ENCODE measurements at places on chromosomes 6 and 20.
A peak's percentile ranks its signal among the peaks of the same experiment; 100 is the strongest.

DNA sequence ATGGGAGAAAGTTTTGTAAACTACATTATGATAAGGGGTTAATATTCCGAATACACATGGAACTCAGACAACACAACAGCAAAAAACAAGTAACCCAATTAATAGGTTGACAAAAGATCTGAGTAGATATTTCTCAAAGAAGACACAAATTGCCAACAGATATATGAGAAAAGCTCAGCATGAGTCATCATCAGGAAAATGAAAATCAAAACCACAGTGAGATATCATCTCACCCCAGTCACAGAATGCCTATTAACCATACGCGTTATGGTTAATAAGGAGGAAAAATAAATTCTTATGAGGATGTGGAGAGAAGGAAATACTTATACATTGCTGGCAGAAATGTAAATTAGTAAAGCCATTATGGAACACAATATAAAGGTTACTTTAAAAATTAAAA lies 695.0 kb downstream of the COL12A1 start:
- no peak for DNase-seq

- no peak for DNase-seq
Observed at GRCh38 chr20:36181934-36182603, 27.5 kb downstream of the EPB41L1 start.

- DNase-seq: no peak
Observed at GRCh38 chr6:29099190-29099589, at the start of gene OR2J1. TSS of gene OR2J1 (plus strand) at chr6:29099490. CDS start at chr6:29100943, 1,453 bp downstream.

GRCh38 chr6:108694816-108695215 lies 134.1 kb downstream of the FOXO3 start:
- DNase-seq: no peak

DNA sequence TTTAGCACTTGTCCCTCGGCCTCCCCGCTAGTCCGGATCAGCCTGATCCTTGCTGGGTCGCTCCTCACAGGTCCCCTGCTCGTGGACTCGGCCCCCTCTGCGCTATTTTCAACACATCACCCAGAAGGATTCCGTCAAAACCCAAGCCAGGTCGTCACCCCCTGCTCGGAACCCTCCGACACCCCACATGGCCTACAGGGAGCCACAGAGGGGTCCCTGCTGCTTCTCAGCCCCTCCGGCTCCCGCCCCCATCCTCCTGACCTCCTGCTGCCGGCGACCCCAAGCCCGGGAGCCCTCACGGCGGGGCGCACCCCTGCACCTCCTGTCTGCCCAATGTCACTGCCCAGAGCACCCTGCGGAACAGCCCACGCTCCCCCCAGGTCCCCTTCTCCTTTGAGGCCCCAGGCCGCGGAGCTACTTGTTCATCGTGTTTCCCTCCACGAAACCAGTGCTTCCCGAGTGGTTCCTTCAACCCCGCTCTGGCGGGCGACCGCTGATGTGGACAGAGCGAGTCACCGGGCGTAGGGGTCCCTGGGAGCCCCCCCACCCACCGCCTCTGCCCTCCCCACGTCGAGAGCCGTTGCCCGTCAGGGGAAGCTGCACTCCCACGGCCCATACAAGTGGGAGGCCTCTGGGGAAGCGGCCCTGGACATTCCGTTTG lies 638 bp upstream of the MYL9 start:
- DNase-seq: no peak

GRCh38 chr6:36519352-36519751 lies 27.9 kb downstream of the STK38 start:
- no peak for DNase-seq

DNA sequence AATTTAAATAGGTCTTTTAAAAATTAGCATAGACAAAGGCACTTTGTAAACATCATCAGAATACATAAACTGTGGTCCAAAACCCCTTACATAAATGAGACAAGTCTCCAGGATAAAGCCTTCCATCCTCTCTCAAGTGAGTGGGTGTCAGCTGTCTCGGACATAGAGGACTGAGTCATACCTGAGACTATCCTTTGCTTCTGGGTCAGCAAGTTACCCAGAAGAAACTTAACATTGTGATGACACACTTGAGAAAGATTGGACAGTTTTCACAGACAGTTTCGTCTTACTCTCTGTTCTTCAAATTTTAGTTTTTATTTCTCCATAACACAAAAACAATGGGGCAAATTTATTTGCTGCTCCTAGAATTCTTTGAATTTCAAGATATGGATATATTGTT lies 838.0 kb downstream of the DHX35 start:
- no peak for DNase-seq

- no peak for DNase-seq
Observed at GRCh38 chr6:40719671-40720374, 132.7 kb upstream of the LRFN2 start.

DNA sequence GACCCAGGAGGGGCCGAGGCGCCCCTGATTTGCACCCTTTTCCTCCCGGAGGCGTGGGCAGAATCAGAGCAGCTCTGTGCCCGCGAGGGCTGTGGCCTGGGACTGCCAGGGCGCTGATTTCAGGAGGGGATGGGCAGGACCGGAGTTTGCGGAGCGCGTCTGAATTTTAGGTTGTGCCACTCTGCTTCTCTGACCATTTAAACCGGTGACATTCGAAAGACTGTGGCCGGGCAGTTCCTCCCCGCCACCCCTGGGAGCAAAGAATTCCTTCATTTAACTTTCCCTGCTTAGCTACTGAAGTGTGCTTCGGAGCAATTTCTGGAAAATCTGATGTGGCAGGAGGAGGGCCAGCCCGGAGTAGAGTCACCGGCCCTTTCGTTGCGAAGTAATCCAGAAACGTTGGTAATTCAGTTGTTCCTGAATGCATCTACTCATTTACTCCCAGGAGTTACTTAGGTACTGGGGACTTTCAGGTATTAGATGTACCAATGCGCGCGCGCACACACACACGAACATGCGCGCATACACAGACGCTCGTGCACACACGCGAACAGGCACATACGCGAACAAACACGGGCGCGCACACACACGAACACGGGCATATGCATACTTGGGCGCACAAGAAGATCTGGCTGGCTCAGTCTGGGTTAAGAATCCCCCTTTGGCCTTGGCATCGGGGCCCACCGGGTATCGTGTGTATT lies 568 bp downstream of the CCDC170 start:
- no peak for DNase-seq

- DNase-seq: no peak
Observed at GRCh38 chr6:11766589-11767450, 11.8 kb downstream of the ADTRP start.

- DNase-seq: no peak
Observed at GRCh38 chr20:59747671-59748515, 143.6 kb downstream of the PHACTR3 start.

GRCh38 chr6:6699741-6700367 lies 111.3 kb downstream of the LY86 start:
- no peak for DNase-seq

- no peak for DNase-seq
Observed at GRCh38 chr6:117602899-117603588, 733 bp upstream of the GOPC start.

GRCh38 chr6:36616893-36617521 lies 22.8 kb downstream of the SRSF3 start:
- no peak for DNase-seq

DNA sequence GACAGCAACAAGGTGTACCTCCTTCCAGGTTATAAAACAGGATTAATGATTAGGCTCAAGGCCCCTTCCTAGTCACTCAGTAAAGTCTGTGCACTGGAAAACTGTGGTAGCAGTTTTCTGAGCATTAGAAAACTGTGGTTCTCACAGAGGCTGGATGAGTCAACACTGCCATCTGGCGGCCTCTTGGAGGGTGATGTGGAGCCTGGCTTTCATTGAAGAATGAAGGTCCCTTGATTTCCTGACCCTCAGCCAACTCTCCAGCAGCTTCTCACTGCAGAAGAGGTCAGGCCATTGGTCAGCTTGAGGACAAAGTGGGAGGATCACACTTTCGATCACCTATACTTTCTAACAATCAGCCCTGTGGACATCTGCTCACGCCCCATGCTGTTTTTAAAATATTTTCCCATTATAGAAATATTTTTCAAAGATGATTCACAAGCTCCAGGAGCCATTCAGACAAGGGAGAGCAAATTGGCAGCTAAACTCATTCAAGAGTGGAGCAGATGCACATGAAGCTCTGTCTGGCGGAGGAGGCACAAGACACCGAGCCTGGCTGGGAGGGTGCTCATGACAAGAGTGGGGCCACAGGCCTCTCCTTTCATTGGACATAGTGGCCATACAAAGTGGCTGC lies 23.2 kb downstream of the PSMB1 start:
- peak; percentile 50 for DNase-seq

- no peak for DNase-seq
Observed at GRCh38 chr6:122803171-122803661, 14.2 kb downstream of the SMPDL3A start.
